Stimulated activated CD8-positive, alpha-beta memory T cell treated with anti-CD3 and anti-CD28 coated beads, Interleukin-15, amount 100 ng/mL, for 48 hours (primary cell): ENCODE measurements at places on chromosomes 5 and 9.

- DNase-seq = peak; percentile 53
These were observed 1.0 kb upstream of the IL12B start for GRCh38 chr5:159331093-159331973.

DNA sequence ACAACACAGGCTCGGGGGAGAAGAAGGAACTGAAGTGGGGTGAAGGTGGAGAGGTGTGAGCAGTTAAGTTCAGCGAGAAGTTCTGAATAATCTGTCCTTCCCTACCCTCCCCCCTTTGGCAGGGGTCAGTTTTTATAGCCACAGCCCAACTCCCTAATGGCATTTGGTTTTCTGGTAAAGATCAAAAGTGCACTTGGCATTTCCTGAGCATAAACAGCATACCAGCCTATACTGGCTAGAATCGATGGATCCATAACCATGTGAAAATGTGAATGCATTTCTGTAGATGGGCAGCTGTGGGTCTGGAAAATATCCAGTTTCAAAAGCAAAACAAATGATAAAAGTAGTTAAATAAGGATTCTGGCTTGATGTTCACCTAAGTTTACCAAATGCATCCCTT lies 410.9 kb downstream of the PLK2 start:
- DNase-seq = no peak

DNA sequence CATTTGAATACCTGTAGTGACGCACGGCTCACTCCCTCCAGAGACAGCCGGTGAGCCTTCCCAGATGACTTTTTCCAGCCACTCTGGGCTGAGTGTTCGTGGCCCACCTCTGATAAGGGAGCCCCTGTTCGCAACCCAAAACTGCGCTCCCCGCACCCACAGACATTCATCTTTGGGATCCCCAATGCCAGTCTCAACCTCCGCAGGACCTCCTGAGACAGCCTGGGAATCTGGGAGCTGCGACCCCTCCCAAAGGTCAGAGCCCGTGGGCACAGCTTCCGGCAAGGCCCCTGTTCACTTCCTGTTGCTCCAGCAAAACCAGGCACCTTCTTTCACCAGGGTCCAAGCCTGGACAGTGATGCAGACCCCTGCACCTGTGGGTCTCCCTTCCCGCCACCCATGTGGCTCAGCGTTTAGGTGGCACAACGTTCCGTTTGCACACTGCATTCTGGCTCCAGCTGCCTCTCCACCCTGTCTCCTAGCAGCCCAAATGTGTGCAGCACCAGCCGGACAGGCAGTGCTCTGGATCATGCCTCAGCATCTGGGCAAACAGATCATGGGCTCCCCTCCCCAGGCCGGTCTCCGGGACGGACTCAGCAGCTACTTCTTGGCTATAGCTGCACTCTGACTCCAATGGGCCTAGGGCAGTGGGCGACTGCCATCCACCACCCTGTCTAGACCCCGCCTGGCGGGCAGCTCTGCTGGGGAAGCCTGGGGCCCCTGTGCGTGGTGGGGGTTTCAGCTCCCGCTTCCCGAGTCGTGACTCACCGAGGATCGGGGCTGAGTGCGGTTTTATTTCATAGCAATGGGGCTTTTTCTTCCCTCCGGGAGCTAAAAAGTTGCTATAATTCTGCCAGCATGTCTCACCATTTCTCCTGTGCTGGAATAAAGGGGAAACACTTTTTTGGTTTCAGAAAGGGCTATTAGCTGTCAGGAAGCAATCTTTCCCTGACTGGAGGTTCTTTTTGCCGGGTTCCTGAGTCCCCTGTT lies 156.0 kb downstream of the OLFM1 start:
- DNase-seq = no peak

GRCh38 chr5:38509185-38509584 lies 47.3 kb downstream of the LIFR start:
- no peak for DNase-seq

DNA sequence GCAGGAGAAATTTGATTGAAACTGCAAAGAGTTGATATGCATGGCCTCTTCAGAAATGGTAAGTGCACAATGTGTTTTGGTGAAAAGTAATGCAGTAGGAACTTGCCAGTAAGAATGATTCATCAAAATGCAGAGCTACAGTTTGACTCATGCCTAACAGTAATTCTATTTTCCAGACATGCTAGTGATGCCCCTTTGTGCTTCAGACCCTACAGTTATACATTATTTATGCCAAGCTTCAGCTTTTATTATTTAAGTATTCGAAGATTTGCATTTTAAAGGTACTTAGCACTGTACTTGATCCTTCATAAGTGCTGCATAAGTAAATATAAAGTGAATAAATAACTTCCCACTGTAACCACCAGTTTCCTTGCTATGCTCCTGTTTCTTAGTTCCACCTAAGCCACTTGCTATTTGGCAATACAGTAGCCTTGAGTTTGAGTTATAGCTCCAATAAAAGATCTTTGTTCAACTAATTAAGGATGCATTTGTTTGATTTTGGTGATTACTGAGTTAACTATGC lies 3.6 kb upstream of the SPATA31E1 start:
- no peak for DNase-seq

- DNase-seq = no peak
These were observed 30.3 kb downstream of the ADCY2 start for GRCh38 chr5:7426284-7426683.

DNA sequence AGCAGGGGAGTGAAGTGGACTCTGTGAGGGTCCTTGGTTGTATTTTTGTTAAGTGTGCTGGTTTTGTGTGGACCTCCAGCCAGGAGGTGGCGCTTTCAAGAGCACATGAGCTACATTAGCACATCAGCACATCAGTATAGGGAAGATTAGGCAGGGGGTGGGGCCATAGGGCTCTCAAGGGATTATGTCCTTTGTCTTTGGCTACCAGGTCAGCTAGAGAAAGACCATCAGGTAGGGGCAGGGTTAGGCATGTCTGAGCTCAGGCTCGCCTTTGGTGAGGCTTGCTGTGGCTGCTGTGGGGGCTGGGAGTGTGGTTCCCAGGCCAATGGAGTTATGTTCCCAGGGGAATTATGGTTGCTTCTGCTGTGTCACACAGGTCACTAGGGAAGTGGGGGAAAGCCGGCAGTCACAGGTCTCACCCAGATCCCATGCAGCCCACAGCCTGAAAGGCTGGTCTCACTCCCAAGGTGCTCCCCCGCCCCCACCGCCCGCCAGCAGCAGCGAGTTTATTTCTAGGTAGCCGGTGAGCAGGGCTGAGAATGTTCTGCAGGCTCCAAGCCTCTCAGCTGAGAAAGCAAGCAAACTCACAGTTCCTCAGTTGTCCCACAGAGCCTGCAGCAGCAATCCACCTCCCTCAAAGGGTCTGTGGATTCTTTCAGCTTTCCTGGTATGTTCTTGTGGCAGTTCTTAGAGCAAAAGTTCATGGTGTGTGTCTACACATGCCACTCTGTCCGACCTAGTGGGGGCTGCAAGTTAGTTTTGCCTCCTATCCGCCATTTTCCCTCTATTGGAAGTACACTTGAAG lies 13.7 kb downstream of the OR1J1 start:
- no peak for DNase-seq

- no peak for DNase-seq
These were observed 14.9 kb downstream of the BRD3 start for GRCh38 chr9:134052941-134053340.

DNA sequence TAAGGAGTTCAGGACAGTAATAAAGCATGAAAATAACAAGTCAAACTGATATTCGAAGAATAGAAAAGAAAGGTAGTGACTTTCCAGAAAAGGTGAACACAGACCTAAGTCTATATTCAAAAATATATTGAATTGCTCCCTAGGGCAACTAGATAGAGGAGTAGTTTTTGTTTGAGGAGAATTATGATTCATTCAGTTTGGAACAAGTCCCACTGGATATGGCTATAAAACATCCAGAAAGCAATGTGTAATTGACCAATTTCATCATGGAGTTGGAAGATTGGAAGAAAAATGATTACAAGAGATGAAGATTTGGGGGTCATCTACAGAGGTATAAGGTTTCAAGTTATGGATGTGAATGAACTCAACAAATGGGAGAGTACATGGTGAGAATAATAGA lies 117.5 kb upstream of the ZNF462 start:
- DNase-seq = no peak

GRCh38 chr5:12330381-12330780 lies 426.1 kb upstream of the CTNND2 start:
- DNase-seq = no peak

DNA sequence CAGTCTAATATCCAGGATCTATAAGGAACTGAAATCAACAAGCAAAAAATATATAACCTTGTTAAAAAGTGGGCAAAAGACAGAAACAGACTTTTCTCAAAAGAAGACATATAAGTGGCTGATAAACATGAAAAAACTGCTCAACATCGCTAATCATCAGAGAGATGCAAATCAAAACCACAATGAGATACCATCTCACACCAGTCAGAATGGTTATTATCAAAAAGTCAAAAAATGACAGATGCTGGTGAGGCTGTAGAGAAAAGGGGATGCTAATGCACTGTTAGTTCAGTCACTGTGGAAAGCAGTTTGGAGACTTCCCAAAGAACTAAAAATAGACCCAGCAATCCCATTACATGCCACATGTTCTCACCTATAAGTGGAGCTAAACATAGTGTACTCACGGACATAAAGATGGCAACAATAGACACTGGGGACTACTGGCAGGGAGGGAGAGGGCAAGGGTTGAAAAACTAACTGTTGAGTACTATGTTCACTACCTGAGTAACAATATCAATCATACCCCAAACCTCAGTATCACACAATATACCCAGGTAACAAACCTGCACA lies 11.7 kb upstream of the TSSK1B start:
- no peak for DNase-seq

GRCh38 chr5:1510631-1511030 lies 13.1 kb downstream of the LPCAT1 start:
- no peak for DNase-seq

GRCh38 chr9:96242811-96243210 lies 59.2 kb downstream of the HSD17B3 start:
- no peak for DNase-seq

- DNase-seq = no peak
These were observed 130.9 kb downstream of the HTR1A start for GRCh38 chr5:63831381-63831780.
